Endodermal cell (in vitro differentiated cells): ENCODE measurements at places on chromosomes 6 and 20.

GRCh38 chr6:33209856-33210255 lies 1.6 kb downstream of the RING1 start:
- no peak for DNase-seq

GRCh38 chr6:12022953-12023388 lies 10.9 kb downstream of the HIVEP1 start:
- no peak for DNase-seq

GRCh38 chr20:56437196-56437960 lies 25.3 kb downstream of the CASS4 start:
- DNase-seq, result no peak

GRCh38 chr6:24903681-24904080 lies 32.1 kb downstream of the RIPOR2 start:
- no peak for DNase-seq

DNA sequence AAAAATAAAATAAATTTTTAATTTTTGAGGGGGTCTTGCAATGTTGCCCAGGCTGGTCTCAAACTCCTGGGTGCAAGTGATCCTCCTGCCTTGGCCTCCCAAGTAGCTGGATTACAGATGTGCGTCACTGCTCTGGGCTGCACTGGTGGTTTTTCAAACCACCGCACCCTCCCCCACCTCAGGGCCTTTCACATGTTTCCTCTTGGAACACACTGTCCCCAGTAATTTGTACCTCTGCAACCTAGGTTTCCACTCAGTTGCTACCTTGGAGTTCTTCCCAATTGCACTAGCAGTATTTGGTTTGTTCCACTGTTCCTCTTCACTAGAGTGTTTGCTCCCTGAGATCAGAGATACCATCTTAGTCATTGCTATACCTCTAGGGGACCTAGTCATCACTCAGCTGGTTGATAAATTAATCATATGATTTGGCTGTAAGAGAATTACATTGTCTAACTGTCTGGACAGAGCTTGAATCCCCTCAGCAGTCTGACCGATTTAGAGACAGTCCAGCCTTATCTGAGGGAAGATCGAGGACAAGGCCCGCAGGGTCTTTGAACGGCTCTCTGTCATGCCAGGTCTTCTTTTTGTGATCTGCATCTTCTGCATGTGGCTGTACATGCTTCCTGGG lies 32.0 kb downstream of the CEP43 start:
- DNase-seq, result no peak

DNA sequence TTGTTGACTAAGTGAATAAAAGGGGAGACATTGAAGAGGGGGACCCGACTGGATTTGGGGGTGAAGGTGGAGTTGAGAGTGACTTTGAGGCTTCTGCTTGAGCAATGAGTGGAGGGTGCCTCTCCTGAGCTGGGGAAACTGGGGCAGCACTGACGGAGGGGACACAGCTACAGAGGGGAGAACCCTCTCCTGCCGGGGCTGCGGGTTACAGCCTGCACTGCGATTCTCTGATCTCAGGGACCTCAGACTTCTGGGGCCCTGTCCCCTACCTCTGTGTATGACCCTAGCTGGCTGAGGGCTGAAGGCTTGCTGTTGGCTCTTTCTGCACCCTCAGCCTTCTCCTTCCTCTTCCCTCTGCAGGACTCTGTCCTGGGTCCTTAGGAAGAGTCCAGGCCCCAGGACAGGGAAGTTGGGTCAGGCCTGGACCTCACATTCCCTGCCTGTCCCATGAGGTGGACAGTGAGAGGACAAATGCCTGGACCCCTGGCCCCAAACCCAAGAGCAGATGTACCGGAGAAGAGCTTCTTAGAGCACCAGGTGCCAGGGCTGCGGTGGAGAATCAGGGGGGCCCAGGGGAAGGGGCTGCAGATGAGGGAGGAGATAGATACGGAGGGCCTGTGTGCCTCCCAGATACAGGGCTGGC lies 13.7 kb upstream of the FAM110A start:
- no peak for DNase-seq

DNA sequence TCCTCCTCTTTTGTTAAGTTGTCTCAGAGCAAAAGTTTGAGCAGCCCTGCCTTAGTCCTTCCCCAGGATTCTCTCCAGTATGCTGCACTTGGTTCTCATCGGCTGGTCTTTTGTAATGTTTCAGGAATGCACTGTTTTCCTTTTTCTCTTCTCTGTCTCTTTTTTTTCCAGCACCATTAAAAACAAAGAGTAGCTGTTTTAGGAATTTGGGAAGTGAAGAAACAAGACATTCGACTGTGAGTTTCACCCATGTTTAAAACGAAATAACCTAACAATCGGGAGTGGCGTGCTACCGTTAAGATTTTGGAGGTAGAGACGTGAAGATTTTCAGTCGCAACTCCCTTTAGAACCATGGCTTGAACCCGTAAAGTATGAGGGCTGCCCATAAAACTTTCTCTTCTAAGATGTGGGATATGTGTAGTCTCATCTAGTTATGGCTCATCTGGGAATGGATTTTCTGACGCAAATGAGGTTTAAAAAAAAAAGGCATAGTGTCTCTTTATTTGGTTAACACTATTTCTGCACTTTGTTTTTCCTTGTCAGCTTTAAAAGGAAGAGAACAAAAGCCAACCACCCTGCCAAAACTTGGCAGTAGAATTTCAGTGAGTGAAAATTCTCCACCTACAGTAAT lies 35.9 kb upstream of the RAB23 start:
- DNase-seq, result no peak

DNA sequence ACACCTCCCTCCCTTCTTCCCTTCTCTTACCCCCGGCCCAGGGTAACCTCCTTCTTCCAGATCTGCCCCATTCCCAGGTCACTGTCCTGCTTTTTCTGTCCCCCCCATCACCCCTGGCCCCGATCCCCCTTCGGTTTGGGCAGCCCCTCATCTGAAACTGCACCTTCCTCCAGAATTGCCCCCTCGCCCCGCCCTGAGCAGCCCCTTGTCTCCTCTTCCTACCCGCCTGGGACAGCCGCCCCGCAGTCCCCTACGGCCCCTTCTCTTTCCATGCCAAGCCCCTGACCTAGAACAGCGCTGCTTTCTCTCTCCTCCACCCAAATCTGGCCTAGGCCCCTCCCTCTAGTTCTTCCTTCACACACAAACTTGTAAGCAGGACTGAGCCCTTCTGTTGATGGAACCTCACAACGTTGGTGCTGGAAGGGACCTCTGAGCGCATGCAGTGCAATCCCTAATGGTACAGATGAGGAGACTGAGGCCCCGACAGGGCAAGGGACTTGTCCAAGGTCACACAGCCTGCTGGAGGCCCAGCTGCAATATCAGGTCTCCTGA lies 630 bp downstream of the PPP2R5D start:
- peak; percentile 76 for DNase-seq

DNA sequence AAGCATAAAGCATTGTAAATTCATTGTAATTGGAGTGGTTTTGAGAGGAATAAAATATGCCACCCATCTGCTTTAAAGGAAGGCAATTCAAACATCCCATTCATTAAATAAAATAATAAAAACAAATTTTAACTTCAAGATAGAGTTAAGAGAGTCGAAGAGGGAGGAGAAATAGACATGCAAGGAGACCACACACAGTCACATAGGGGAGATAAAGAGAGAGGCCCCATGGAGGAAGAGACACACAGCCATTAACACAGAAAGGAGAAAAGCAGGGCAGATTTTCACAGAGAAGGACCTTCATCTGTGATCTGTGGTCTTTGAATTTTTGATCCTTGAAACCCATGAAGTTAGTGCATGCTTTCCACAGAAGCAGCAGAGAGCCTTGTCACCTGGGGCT lies 214.3 kb upstream of the TCF21 start:
- no peak for DNase-seq

DNA sequence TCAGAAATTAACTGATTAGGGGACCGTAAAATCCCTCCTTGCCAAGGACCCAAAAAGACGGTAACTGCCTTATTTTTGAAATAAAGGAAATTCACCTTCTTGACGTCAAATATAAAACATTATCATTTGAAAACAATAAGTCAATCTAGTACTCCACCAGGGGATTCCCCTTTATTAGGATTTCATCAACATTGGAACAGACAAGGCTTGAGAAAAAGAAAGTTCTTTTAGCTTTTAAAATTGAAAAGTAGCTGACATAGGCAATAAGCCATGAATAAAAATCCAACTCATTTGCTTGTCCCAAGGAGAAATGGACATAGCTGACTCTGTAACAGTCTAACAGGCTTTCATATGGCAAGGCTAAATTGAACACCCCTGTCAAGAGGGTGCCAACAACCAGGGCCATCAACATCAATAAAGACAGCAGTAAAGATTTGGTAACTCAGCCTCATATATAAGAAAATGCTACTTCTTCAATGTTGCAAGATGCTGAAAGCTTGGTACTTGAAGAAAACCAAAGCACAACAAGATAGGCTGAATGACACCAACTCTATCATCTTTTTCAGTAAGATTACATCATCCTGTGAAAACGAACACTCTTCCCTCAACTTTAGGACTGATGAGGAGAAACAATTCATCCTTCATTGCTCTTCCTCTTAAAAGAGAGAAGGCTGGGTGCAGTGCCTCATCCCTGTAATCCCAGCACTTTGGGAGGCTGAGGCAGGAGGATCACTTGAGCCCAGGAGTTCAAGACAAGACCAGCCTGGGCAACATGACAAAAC lies 121.0 kb upstream of the PRDM1 start:
- no peak for DNase-seq

DNA sequence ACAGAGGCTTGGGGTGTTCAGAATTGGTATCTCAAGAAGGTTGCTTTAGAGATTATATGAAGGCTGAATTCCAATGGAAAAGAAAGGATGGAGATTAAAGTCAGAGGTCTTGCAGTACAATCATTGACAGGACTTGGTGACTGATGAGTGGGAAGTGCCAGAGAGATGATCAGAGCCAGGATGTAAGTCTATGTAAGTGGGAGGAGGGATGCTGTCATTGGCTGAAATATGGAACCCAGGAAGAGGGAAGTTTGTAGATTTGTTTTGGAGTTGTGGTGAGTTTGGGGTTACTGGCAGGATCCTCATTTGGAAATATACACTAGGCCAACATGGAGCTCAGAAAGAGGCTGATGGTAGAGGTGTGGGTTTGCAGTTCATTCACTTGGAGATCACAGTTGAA lies 23.8 kb upstream of the TNFAIP3 start:
- no peak for DNase-seq

DNA sequence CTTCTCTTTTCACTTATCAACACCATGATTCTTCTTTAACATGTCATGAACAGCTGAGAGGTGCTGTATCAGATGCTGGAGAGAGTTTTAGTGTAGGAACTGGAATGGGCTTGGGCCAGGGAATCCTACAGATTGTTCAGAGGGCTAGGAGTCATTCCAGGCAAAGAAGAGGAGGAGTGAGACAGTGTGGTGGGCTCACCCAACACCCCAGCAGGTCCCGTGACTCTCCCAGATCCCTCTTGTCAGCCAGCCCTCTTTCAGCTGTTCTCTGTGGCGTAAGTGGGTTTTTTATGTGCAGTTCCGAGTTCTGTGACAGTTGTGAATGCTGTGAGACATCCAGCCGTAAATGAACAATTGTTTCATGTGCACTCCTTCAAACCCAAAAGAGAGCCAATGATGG lies 31.4 kb upstream of the CEP162 start:
- no peak for DNase-seq

- no peak for DNase-seq
These were observed 91.9 kb downstream of the BCAS1 start for GRCh38 chr20:53978497-53978896.

GRCh38 chr6:33014841-33015634 lies 5.6 kb upstream of the HLA-DOA start:
- peak; percentile 78 for DNase-seq

GRCh38 chr20:51211191-51211590 lies 188.3 kb upstream of the KCNG1 start:
- peak; percentile 30 for DNase-seq
